ENCODE measurements at places on chromosomes 16 and 17.

DNA sequence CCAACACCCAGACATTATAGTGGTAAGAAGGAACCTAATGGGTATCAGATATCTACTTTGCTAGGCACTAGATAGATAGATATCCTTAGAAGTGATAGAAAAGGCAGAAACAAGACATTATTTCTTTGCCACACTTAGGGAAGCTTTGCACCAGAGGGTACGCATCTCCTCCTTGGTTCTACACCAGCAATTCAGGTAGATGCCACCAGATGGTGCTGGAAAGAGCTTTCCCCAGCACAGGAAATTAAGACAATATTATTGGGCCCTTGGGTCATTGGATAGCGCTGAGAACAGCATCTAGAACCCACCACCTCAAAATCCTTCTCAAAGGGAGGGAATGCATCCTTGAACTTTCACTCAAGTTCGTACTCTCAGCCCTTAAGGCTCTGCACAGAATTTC is 173.8 kb upstream of the CCL2 start:
- peak; percentile 2 for DNase-seq

DNA sequence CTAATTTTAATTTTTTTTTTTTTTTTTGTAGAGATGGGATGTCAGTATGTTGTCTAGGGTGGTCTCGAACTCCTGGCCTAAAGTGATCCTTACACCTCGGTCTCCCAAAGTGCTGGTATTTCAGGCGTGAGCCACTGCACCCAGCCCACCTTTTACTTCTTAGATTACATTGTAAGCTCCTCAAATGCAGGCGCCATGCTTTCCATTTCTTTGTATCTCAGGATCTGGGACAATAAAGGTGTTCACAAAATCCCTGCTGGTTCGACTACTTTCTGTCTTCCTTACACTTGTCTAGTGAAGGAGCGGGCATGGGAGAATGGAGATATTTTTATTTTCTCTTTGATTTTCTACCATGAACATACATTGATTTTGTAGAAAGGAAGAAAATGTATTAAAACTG is 23.2 kb upstream of the C16orf74 start:
- no peak for DNase-seq

GRCh38 chr17:2808367-2809335 is 12.4 kb downstream of the RAP1GAP2 start:
- DNase-seq = no peak

DNA sequence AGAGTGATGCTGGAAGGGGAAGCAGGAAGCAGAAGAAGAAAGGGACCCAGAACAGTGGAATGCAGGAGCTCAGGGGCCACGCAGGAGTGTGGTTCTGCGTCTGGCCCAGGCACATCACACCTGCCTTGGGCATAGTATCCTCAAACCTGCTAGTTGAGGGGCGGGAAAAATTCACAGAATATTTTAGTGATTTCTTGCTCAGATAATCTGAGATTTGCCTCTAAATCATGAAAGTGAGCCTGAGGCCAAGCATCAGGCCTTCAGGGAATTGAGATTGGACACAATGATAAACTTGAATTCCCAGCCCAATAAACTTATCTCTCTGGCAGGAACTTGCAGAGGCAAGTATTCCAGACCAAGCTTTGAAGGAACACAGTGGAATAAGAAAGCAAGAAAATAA is 48.5 kb upstream of the CCL2 start:
- DNase-seq = no peak

DNA sequence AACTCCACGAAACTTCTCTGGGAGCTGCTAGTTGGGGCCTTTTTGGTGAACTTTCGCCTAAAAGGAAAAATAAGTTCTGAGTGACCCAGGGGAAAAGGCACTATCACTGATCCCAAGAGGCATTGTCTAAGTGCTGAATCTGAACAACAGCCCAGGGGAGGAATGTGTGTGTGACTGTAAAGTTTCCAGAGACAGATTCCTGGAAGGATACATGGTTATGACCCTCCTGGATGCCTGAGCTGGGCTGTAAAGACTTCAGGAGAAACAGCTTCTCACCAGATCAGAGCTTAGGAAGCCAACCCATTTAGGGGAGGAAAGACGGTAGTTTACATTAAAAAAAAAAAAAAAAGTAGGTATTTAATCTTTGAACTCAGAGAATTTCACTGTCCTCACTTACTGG is 20.2 kb downstream of the HIGD1B start:
- no peak for DNase-seq

- DNase-seq = no peak
Observed at GRCh38 chr16:83095941-83096692, 469.3 kb downstream of the CDH13 start.

- no peak for DNase-seq
Observed at GRCh38 chr16:51163894-51164566, 13.0 kb upstream of the SALL1 start.

DNA sequence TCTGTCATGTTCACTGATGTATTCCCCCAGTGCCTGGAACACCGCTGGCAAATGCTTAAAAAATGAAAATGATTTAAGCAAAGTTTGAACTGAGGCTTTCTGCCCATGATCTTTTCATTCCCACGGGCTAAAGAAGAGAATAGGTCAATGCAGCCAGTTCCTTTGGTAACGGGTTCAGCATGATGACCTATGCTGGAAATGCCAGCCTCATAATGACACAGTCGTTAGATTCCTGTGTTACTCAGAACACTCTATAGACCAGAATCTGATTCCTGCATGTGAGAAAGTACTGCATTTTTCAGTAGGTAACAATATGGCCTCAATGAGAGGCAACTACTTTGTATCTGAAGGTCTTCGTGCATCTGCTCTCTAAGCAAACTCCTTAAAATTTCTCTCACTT is 19.1 kb upstream of the LIMD2 start:
- no peak for DNase-seq

GRCh38 chr17:7176841-7177190 is 2.4 kb downstream of the ASGR1 start:
- DNase-seq = no peak

DNA sequence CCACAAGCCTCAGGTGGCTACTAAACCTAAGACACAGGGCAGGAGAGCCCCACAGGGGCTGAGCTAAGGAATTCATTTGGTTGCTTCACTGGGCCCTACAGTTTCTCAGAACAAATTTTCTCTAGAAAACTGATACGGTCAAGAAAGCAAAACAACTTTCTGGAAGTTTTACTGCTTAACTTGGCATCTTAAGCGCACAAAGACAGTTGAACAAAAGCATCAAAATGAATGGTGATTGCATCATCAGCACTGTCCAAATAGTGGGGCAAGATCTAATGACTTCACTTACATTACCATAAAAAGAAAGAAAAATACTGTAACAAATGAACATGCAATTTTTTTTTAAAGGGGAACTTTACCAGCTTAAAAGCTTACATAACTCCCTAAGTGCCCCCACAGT is 47.6 kb downstream of the XPO6 start:
- DNase-seq = peak; percentile 87

- no peak for DNase-seq
Observed at GRCh38 chr17:80716986-80717719, 172.5 kb downstream of the RPTOR start.

DNA sequence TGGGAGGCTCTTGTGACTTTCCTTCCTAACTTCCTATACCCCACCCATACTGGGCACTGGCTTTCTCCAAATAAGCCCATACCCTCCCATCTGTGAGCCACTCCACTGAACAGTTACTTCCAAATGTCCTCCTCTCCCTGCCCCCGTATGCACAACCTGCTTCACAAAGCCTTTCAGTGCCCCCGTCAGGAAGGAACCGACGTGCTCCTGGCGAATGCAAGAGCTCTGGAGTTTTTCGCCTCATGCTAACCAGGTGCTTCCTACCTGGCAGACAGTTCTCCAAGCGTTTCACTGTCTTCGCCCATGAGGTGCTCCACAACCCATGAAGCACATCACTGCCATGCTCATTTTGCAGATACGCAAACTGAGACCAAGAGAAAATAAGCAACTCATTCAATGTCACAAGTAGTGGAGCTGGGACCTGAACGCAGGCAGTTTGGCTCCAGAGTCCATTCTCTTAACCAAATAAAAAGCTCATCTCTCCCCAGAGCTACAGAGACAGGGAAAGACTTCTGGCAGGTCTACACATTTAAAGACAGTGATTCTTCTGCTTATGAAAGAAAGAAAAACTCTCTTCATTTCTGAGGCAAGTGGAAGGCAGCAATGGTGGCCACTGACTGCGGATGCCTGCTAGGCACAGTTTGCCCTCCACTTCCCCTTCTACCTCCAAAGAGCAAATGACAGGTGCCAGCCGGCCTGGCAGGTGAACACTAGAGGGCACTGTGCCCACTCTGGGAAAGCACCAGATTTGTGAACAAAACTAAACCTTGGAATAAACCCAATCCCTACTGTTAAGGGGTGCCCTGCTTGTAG is 23.8 kb downstream of the SPHK1 start:
- DNase-seq = peak; percentile 18

DNA sequence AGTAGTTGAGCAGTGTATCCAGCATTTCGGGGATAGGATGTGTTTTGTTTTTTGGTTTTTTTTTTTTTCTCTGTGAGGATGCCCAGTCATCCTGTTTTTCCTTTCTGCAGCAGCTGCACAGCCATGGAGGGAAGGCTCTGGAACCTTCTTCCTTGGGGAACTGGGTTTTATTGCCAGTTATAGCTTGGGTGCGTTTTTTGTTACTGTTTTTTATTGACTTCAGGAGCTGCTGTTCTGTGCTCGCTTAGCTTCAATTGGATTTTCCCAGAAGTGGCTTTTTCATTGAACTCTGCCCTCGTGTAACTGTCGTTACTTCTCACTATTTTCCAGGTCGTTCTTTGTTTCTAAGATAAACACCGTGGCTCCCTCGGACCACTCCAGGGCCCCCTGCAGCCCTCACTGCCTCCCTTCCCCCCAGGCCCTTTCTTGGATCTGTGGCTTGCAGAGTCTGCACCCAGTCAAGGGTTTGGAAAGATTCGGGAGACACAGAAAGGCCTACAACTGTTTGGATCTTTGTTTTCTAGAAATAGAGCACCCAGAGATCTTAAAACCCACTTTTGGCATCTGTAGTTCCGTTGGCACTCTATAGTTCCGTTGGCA is 119.7 kb upstream of the CACNG5 start:
- no peak for DNase-seq

- no peak for DNase-seq
Observed at GRCh38 chr16:50812046-50812445, 70.2 kb downstream of the CYLD start.

GRCh38 chr17:78908426-78908825 is 5.4 kb upstream of the CEP295NL start:
- no peak for DNase-seq

- no peak for DNase-seq
Observed at GRCh38 chr16:57252148-57252721, 7.2 kb downstream of the ARL2BP start.

DNA sequence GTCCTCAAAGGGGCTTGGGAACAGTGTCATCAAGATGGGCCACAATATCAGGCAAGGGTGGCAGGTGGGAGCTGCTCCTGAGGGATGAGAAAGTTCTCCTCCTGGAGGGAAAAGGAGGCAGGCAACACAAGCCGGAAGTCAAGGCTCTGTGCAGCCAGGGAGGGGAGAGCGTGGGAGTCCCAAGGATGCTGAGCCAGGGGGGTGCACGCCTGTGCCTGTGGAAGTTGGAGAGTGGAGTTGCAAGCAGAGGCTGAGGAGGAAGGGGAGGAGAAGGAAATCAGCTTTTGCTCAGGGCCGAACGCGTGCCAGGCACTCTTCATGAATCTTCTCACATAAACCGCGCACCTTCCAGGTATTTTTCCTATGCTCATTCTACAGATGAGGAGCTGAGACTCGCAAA is 7.4 kb upstream of the SLC13A2 start:
- no peak for DNase-seq

DNA sequence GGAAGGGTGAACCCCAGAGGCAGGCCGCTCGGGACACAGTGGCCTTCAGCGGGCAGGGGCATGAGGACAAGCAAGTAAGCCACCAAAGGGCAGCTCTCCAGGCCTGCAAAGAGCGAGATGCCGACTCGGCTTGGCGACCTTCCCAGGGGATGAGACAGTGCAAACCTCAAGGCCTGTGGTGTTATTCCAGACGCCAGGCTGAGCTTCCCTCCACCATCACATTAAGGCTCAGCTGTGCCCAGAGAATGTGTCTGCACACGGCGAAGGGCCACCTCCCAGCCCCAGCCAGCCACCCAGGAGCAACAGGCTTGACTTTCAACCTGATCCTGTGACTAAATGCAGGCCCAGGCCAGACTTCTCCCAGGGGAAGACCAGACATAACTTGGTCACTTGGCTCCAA is 251.4 kb downstream of the SOX9 start:
- no peak for DNase-seq

DNA sequence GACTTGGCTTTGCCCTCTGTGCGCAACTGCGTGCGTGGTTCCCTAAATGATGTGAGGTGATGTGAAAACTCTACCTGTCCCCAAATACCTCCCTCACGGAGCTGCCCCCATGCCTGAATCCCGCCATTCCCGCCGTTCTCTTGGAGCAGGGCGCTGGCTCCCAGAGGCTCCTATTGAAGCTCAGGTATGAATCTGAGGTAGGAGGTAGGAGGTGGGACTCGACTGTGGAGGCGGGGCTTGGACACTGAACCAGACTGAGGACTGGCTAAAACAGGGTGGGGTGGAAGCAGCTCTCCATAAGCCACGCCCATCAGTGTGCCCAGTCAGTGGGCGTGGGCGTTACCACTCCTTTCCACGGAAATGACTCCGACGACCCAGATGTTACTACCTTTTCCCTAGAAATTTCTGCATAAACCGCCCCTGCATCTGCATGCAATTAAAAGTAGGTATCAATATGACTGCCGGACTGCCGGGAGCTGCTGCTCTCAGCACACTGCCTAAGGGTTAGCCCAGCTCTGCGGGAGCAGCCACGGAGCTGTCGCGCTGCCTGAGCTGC is 41.0 kb downstream of the FOXL1 start:
- no peak for DNase-seq

GRCh38 chr16:3038256-3038655 is 1.5 kb upstream of the BICDL2 start:
- no peak for DNase-seq

DNA sequence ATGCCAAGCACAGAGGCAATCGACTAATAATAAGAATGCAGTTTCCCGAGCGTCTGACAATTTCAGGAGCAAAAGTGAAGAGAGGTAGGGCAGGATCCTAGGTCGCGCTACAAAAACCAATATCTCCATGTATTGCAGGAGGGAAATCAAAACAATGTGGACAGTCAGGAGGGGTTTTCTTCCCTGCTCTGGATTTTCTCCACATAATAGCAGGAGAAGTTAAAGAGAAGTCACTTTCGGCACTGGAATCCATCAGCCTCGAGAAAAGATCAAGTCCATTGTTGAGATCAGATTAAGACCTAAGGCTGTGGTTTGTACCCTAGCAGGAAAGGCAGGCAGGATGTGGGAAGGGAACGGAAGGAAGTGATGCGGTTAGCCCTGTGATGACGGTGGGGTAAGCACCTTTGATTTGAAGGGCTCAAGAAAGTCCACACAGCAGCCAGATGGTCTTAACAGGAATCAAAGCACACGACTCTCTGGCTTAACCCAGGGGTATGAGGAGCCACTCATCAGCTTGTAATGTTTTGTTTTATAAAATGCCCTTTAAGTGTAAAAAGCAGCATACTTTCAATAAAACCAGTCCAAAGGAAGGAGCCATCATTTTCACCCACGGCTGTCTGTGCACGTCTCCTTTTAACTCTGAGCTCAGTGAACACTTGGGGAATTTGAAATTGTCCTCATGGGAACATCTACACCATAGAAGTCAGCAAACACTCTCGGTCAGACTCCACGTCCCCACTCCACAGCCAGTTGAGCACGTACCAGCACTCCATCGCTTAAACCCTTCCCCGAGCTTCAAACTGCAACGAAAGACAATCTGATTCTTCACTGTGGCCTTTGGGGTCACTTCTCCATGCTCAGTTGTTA is 15.8 kb upstream of the AKTIP start:
- DNase-seq = no peak

All from inflammatory macrophage treated with lipopolysaccharide for 1 hour (primary cell).